ENCODE measurements at places on chromosomes 2 and 18.
A peak's percentile ranks its signal among the peaks of the same experiment; 100 is the strongest.

GRCh38 chr2:239263669-239264491 is 136.9 kb downstream of the HDAC4 start:
- no peak for DNase-seq

DNA sequence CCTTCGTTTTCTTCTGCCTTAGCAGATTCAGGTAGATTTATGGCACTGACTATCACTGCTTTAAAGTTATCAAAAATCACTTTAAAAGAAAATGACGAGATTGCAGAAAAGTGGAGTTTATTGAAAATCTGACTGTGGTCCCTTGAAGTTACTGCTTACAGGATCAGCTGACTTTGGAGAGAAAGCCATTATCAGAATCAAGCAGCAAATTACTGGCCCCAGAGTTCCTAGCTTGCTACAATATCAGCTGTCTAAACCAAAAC is 18.5 kb downstream of the MBP start:
- DNase-seq = no peak

- DNase-seq = no peak
These were observed 19.4 kb downstream of the AAK1 start for GRCh38 chr2:69624131-69624530.

DNA sequence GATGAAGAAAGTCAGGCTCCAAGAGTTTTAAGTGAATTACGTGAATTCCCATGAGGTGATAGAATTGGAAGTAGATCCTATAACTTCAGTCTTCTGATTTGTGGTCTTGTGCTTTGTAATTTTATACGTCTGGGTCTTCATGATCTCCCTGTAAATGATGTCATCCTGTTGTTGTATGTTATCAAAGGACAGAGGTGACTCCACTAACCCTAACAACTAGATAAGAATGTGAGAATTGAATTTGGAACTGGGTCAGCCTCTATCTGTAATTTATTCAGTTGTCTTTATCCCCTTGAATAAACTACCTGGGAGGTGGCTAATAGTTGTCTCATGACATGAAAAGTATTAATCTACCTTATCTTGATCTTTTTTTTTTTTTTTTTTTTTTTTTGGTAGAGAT is 86.4 kb upstream of the B3GNT2 start:
- DNase-seq = no peak

- no peak for DNase-seq
These were observed 8.9 kb upstream of the FAP start for GRCh38 chr2:162252153-162252552.

GRCh38 chr2:180208841-180209240 is 201.7 kb upstream of the CWC22 start:
- DNase-seq = no peak

DNA sequence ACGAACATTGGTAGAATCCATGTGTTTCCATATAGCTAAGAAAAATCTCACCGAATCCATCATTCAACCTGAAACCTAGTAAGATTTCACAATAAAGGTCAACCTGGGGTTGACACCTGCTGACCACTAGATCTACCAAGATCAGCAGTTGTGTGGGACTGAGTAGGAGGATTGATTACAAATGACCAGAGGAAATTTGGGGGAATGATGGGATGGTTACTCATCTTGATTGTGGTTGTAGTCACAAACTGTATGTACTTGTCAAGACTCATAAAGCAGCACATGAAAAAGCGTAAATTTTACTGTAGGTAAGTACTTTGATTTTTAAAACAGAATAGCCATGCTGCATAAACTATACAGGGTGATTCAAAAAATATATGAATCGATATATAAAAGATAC is 14.7 kb downstream of the DAPL1 start:
- DNase-seq = no peak

- no peak for DNase-seq
These were observed 11.0 kb downstream of the EN1 start for GRCh38 chr2:118836411-118836930.

DNA sequence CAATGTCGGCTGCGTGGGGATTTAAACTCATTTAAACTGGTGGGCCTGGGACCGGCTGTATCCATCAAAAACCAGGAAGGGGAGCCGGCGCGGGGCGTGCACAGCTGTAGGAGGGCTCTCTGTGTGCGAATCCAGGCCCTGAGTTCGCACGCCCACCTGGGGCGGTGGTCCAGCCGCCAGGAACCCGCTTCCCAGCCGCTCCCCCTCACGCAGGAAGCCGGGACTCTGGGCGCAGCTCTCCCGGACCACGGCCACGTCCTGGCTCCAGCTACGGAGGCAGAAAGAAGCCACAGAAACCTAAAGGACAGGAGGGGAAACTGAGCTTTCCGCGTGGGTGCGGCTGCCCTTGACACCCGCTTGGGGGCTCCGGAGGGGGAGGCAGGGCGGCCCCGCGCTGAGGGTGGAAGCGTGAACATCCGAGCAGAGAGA is 80.6 kb downstream of the GFPT1 start:
- DNase-seq = no peak

DNA sequence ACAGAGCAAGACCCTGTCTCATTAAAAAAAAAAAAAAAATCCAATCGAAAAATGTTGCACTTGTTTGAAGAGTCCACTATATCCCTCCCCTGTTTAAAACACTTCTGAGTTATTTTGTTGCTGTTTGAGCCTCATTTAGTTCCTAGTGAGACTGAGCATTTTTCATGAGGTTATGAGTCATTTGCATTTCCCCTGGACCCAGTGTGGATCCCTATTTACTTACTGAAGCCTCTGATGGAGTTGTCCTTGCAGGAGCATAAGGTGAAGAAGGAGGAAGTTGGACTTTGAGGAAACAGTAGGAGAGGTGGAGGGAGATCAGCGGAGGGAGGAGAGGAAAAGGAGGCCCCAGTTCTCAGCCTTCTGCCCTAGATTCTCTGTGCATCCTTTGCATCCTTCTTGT is 5.1 kb downstream of the CXCR1 start:
- DNase-seq = no peak

- DNase-seq = no peak
These were observed 194.1 kb downstream of the SMAD7 start for GRCh38 chr18:48756511-48757226.

DNA sequence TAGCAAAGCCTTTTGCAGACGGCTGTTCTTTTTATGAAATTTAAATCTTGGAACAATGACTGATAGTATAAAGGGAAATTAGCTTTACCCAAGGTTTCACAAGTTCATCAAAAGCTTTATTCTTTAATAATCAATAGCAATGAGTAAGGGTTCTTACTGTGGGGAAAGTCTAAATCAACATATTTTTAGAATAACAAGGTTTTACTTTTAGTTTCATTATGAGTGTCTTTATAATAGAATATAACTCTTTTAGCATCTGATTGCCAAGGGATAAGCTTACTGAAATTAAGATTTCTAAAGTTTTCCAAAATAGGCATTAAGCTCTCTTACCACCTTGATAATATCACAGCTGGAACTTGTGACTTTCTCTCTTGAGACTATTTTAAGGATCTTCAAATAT is 1489.7 kb downstream of the LRP1B start:
- no peak for DNase-seq

DNA sequence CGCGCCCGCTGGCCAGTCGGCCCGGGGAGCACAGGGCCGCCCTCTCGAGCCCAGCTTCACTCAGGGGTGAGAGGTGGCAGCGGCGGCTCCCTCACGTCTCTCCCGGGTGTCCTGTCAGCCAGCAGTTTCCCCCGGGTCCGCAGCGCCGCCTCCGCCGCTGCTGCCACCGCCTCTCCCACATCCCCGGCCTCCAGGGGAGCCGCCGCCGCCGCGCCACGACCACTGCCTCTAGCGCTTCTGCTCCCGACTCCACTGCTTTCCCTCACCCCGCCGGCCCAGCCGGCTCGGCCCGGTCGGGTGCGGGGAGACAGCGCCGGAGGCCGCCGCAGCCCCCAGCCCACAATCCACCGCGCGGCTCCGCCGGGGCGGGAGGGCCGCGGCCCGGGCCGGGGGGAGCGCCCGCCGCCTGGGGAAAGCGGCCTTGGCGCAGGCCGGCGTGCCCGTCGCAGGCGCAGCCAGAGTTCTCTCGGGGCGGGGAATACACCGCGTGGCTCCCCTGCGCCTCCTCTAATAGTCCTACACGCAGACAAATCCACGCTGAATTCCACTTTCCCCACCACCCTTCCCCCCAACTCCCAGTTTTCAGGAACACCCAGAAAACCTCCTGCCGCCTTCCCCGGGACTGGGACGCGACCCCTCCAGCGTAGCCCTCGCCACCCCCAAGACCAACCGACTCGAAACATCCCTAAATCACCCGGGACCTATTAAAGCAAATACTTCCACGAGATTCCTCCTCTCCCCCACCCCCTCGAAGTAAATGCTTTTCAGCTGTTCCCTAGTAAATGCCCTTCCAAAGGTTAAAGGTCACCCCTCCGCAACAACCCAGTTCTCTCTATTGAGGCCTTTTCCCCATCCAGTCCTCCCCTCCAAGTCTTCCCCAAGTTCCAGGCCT is at the start of gene VPS54:
VPS54 (minus strand) TSS at position 346 of the 892 bp plus-strand sequence. CDS start 35,429 bp downstream, outside the sequence.
- peak; percentile 66 for DNase-seq

DNA sequence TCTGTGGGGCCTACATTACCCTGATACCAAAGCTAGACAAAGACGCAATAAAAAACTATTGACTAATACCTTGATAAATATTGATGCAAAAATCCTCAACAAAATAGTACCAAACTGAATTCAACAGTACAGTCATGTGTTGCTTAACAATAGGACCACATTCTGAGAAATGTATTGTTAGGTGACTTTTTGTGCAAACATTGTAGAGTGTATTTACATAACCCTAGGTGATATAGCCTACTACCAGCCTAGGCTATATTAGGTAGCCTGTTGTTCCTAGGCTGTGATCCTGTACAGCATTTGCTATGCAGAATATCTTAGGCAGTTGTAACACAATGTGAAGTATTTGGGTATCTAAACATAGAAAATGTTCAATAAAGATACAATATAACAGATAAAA is 36.7 kb downstream of the CCDC138 start:
- no peak for DNase-seq

- no peak for DNase-seq
These were observed 19.7 kb downstream of the KIAA1328 start for GRCh38 chr18:36848609-36849008.

GRCh38 chr2:75256485-75256884 is 57.2 kb upstream of the TACR1 start:
- DNase-seq = no peak

GRCh38 chr18:10949655-10950054 is 199.7 kb downstream of the PIEZO2 start:
- DNase-seq = no peak

- DNase-seq = no peak
These were observed 489.3 kb upstream of the CHST9 start for GRCh38 chr18:27674411-27674810.

GRCh38 chr2:127853671-127854070 is 4.3 kb downstream of the POLR2D start:
- DNase-seq = no peak

DNA sequence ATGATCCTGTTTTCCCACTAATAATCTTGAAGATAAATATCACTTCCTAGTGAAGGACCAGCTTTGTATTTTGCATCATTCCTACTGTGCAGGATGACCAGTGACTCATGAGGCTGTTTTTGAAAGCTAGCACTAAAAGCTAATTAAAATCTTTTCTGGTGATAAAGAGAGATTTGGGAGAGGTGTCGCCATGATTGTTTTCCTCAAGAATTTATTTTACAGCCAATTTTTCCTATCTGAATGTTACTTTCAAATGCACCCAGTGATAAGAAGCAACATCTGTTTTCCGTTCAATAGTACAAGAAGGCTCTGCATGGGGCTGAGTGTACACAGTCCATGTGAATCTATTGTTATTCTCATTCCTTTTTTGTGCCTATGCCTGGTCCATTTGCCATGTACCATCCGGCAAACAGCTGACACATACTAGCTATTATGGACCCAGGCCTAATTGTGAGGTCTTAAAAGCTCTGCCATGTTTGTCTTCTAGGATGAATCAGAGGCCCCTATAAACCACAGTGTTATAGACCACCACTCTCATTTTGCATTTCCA is 28.4 kb downstream of the MEIS1 start:
- no peak for DNase-seq

DNA sequence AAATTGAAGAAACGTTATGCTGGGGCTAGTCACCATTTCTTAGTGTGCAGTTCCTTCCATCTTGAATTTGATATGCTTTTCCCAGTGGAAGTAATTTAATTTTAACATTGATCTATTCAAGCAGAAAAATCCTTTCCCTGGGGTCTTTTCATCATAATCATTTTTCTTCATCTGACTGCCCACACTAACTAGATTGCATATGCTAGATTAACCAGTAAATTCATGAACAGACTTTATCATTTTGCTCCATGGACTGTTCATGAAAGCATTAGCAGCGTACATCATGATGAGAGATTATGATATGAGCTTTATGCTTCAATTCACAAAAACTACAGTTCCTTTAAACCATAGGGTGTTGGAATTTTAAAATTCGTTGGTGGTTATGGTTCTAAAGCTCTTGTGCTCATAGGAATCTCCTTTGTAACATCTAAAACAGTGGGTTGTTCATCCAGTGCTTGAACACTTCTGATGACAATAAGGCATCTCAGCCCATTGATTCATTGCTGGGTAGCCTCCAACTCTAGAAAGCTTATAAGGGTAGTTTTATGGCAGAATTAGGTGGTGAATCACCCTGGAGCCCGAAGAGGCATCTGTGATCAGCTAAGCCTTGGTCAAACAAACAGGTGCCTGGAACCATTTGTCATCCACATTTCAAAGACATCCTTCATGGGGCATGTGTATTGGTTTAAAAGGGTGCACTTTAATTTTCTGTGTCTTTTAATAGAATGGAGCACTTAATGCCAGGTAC is 77.2 kb upstream of the NDUFV2 start:
- no peak for DNase-seq

DNA sequence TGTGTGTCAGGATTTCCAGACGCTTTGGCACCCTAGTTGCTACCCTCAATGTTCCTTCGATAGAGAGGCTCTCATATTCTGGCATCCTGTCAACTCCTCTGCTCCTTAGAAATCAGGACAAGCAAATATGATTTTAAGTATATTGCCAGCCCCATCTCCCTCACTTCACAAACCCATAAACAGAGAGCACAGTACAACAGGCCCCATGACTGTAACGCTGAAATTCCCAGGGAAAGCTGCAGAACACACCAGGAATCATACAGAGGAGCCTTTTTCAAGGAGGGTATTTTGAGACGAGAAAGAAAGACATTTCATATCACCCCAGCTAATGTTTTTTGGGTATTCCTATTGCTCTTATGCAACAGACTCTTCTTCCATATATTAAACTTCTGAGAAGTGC is 162.9 kb downstream of the NAPG start:
- DNase-seq = no peak
